ENCODE measurements at places on chromosomes 3 and 15.

GRCh38 chr15:57237301-57237642, 139.0 kb upstream of the CGNL1 start:
- no peak for DNase-seq

- DNase-seq = no peak
These were observed 292.5 kb downstream of the PTPRG start for GRCh38 chr3:61853912-61854311.

GRCh38 chr3:41434781-41435180, 235.5 kb downstream of the CTNNB1 start:
- DNase-seq = no peak

GRCh38 chr15:40908095-40908494, 13.8 kb downstream of the VPS18 start:
- DNase-seq = no peak

- no peak for DNase-seq
These were observed 206.6 kb downstream of the SHQ1 start for GRCh38 chr3:72641684-72642083.

- no peak for DNase-seq
These were observed 2.3 kb upstream of the ZNF589 start for GRCh38 chr3:48238531-48239085.

DNA sequence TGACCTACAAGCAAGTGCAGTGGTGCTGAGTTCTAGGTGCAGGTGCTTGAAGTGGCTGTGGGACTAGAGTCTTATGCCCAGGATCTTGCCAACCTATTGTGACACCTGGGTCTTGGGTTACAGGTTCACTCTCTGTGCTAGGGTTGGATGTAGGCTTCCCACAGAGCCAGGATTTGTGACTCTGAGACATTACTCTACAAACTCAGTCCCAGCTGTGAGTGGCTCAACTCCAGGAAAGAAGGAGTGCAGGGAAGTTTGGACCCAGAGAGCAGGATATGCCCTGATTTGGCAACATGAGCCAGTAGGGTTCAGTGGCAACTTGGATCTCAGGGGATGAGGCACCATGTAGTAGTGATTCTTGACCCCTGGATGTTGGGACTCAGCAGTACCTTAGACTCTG, 182.2 kb downstream of the LPP start:
- no peak for DNase-seq

- no peak for DNase-seq
These were observed 6.4 kb downstream of the WDR5B start for GRCh38 chr3:122409446-122409845.

GRCh38 chr15:55652359-55652758, 64.2 kb upstream of the PYGO1 start:
- no peak for DNase-seq

- peak; percentile 30 for DNase-seq
These were observed 17.0 kb downstream of the CHRM5 start for GRCh38 chr15:33985287-33985686.

DNA sequence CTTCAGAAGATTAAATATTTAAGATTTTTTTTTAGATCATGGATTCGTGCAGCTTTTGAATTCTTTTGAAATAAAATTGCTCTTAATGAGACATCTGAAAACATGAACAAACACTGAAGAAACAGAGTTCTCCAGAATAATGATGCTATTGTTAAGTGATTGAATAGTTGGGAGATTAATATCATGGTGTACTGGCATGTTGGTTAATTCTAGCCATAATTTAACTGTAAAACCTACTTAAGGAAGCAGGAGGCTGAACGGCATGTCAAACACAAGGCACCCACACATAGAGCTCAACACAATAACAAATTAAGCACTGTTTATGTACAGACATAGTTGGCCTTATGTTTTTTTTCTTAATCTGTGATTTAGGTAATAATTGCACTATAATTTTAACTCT, 185.6 kb downstream of the RBMS3 start:
- no peak for DNase-seq

DNA sequence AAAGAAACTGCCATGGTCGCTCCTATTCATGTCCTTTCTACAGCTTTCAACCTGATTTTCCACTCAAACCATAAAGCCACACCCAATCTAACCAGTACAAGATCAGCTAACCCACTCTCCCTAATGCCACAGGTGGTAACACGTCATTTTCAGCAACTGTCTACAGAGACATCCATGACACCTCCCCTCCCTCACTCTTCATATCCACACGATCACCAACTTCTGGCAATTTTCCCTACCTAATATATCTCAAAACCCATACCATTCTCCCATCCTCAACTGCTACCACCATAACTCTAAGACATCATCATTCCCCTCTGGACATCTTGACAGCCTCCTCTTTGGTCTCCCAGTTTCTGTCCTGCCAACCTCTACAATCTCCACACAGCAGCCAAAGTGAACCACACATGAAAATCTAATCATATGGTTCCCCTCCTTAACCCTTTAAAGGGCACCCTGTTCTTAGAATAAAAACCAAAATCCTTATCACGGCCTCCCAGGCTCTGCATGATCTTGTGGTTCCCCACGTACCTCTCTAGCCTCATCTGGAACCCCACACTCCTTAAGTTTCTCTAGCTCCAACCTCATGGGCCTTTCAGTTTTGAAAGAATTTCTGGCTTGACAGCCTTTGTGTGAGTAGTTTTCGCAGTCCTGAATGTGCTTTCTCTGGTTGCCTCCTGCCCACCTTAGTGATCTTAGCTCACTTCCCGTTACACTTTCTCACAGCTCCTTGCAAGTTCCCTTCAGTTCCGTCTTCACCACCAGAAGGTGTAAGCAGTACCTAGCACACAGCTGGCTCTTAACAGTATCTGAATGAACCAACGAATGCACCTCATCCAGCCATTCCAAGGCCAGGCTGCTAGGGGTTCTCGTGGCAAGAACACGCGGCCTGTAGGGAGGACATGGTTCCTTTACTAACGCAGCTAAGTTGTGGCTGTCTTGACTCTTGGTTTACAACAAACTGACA, 33.4 kb downstream of the SPINK8 start:
- no peak for DNase-seq

DNA sequence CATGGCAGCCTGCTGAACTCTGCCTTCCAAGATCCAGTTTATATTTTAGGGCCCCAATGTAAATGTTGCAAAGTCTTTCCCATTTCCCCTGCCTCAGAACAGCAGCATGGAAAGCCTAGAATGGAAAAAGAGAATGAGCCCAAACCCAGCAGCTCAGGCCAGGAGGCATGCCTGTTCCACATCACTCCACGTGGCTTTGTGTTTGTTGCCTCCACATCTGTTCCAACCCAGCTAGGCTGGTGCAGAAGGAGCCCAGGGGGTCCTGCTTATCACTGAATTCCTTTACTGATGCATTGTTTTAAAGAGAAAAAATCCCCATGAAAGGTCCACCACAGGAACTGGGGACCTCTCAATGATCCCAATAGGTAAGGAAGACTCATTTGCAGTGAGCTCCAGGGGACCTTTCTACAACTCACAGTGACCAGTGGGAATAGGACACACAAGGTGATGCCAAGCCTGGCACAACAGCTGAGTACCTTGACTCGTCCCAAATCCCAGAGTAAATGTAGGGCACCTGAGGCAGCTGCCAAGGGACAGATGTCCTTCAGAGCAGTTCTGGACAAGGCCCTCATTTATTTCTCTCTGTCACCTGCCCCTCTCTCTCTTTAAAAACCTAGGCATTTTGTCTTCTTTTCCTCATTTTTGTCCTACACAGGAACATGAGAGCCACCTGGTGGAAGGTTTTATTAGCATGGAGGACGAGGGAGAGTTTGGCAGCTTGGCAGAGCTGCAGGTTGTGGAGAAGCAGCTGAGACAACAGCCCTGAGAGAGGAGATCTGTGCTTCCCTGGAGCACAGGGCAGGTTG, 41.7 kb upstream of the ADAMTS17 start:
- peak; percentile 2 for DNase-seq

DNA sequence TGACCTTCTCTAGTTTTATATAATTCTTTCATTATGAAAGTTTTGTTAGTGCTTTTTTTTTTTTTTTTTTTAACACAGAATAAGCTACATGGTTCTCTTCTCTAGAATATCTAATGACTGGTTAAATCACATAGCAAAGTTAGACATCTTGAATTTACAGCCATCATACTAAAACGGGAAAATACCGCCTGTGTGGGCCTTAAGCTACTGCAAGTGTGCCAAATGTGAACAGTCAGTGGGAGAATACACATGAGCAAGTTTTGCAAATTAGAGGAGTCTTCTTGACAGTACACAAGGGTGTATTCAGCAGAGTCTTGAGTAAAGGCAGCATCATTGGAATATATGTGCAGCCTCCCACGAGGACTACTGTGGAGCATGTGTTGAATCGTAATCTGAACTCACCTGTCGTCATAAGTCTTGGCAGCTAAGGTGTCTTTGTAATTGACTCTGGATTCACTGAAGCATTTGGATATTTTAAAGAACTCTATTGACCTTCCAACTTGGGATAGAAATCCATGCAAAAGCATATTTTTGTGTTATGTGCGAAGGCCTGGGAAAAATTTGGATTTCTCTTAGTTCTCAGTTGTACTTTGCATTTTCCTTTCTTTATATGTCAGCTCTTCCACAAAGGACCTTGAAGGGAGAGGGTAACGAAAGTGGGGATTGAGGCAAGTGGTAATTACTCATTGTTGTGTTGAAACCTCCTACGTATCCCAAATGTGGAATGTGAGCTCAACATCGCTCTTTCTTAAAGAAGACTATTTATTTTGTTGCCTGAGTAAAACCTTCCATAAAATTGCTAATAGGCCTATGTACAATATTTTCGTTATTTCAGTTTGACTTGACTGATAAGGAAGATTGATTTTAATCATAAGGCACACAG, 117.4 kb downstream of the ATG7 start:
- no peak for DNase-seq

DNA sequence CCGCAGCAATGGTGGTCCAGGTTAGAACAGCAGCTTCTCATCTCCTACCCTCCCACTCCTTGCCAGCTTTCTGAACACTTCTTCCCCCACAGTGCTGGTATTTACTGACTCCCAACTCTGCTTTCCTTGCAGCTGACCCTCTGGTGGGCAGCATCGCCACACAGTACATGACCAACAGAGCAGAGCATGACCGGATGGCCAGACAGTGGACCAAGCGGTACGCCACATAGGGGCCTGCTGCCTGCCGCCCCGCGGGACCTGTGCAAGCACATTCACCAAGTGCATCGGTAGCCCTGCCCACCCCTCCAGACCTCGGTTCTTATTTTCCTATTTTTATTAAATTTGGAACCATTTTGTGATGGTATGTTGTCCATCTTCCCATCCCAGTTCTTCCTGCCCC, 216.2 kb upstream of the UBE2E1 start:
- no peak for DNase-seq

GRCh38 chr3:140953028-140953960, 11.7 kb downstream of the SLC25A36 start:
- DNase-seq = no peak

DNA sequence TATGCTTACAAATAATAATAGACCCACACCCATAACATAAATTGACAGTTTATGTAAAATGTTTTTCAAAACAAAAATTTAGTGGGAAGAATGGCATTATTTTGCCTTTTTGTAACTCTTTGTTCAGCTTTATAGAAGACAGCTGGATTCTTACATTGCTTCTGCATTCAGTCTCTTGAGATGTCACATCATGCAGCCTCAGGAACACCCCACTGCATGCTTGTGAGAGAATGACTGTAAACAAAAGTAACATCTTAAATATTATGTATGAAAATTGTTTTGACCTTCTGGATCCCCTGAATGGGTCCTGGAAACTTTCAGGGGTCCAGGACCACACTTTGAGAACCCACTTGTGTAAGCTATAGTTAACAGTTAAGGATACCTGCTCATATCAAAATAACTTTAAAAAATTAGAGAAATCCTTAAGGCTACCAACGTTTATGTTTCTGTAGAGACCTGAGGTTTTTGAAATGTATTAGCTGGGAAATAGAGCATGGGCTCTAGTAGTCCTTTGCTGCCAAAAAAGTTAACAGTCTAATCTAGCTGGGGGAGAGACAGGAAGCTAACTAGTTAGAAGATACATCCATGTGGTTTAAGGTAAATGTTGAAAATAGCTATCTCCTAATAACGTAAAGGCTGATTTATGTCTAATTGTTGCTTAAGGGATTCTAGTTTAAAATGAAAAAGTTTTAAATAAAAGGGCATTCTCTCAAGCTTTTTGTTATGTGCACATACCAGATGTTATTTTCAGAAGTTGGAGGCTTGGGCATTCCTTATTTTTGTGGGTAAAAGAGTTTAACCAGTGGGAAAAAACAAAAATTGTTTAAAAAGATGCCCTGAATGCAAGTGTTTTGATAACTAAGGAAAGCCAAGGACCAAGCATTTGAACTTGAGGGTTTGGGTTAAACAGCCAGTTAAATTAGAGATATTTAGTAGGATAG, 3.8 kb downstream of the USP3 start:
- DNase-seq = no peak

DNA sequence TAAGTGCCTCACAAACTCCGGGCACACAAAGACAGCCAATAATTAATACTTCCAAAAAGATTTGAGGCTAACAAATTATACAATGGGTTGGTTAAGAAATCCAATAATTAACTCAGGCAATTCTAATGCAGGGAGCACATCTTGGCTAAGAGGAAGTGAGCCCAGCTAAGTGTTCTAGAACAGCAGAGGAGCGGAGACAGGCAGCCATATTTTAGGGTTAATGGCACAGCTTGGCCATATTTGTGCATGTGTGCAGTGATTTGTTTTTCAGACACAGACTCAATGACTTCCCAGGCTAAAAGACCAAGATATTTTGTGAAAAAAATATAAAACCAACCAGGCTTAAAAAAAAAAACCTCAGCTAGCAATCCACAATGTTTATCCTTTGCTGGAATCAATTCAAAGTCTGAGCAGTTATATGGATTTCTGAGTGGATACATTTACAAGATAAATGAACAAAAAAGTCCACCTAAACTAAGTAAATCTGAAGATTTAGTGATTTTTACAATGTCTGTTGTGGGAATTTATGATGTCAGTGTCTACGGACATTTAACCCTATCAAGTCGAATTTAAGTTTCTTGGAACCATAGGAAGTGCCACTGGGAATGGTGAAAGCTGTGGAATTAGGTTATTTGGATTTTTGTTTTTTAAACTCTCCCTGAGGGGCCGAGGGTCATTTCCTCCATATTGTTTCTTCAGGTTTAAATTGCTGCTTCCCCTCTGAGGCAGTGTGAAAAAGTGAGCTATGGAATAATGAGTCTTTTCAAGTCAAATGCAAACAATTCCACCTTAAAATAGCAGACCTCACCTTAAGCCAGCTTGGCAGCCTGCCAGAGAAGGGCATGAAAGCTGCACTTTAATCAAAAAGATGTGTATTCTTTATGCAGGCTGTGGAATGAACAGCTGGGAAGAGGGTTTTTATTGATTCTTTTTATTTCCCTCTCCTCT, 413.7 kb upstream of the TBL1XR1 start:
- no peak for DNase-seq

DNA sequence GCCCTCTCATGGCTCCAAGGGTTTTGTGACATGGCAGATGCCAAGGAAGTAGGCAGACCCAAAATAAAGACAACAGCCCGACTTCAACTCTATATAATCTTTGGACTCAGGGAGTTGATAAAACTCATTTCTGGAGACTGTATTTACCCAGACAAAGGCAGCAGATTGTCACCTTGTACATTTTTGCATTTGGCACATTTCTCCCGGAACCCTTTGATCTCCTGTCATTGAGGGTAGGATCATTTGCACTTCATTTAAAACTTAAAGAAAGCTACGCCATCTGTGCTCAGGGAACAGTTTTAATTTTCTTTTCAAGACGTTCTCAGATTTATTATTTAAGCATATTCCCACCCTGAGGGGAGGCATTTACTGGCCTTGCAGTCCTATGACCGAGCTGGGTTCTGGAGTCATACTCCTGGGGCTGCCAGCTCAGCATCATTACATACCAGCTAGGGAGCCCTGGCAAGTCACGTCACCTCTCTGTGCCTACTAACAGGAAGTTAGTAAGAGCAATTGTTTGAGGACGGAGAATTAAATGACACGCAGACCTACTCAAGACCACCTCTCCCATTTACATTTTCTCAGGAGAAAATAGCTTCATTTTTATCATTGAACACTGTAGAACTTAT, 5.9 kb downstream of the CDCP1 start:
- peak; percentile 61 for DNase-seq
